Activated T-helper 2 cell treated with anti-CD3 and anti-CD28 coated beads, Interferon-gamma antibody, Interleukin-2, Interleukin-4, amounts not matched to agents 10 μg/mL and 5 μg/mL and 100 μg/mL, durations not matched to agents 14 hours and 24 hours and 36 hours (primary cell): ENCODE measurements at places on chromosomes 6 and 20. TPM values are rescaled to one million over a fixed set of nuclear protein-coding genes. Genes with fewer than 3 reads are reported as not detected.

Gene FOXC1
- 0.05 and 0.07 TPM in 2 replicates for total RNA-seq

Gene TTK
- total RNA-seq: 25.5 and 26.2 TPM in 2 replicates

Gene DOK5
- 2.9 and 4.7 TPM in 2 replicates for total RNA-seq

Gene APMAP
- total RNA-seq: 48.5 and 48.8 TPM in 2 replicates

Gene PRKN
- total RNA-seq: 0.51 TPM in 1 of 2 replicates, not detected in the other

Gene ARMH2
- not detected in 2 replicates for total RNA-seq

Gene HDGFL1
- not detected in 2 replicates for total RNA-seq

Gene ULBP2
- 0.14 and 0.18 TPM in 2 replicates for total RNA-seq

Gene CFAP206
- not detected in 2 replicates for total RNA-seq

Gene CFB
- 0.16 TPM in 1 of 2 replicates, not detected in the other for total RNA-seq

Gene VIP
- not detected in 2 replicates for total RNA-seq

Gene TMEM170B
- total RNA-seq: 0.62 and 0.78 TPM in 2 replicates

Gene SCRT2
- not detected in 2 replicates for total RNA-seq

Gene ZNF391
- 0.44 and 0.82 TPM in 2 replicates for total RNA-seq

Gene ARFGEF2
- total RNA-seq: 31.8 and 32.6 TPM in 2 replicates

Gene FAM162B
- not detected in 2 replicates for total RNA-seq

Gene SMPD2
- 14.7 and 17.5 TPM in 2 replicates for total RNA-seq

Gene CALHM5
- not detected in 2 replicates for total RNA-seq

Gene SLC24A3
- not detected in 2 replicates for total RNA-seq

Gene RCAN2
- not detected in 2 replicates for total RNA-seq

Gene HSPA1B
- total RNA-seq: 116 and 120 TPM in 2 replicates

Gene RALGAPB
- 30.0 and 33.1 TPM in 2 replicates for total RNA-seq

Gene PSMB9
- total RNA-seq: 262 and 265 TPM in 2 replicates

Gene SSTR4
- total RNA-seq: not detected in 2 replicates

Gene BMP6
- total RNA-seq: 0.78 and 1.1 TPM in 2 replicates

Gene DAAM2
- total RNA-seq: not detected in 2 replicates

Gene IL22RA2
- not detected in 2 replicates for total RNA-seq
